ENCODE measurements at places on chromosomes 12 and 14.

GRCh38 chr12:110253176-110253575 lies 27.9 kb upstream of the ATP2A2 start:
- DNase-seq = no peak

DNA sequence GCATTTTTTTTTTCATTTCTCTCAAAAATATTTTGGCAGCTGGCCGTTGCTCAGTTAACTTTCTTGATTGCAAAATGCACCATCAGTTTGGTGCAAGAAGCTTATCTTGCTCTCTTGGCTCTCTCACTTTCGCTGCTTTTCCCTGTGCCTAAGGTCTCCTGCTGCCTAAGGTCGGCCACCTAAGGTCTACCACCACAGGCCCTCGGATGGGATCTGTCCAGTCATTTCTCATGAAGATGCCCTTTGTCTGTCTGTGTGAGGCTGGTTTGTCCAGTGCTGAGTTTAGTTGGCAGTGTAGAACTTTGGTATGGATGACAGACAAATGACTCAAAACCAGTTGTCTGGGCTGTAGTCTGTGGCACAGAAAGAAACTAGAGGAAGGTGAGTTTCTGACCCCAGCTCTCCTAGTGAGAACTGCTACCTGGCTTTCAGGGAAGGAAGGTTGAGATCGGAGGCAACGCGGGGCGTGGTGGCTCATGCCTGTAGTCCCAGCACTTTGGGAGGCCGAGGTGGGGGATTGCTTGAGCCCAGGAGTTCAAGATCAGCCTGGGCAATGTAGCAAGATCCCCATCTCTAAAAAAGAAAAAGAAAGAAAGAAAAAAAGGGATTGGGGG lies 2.6 kb downstream of the MLXIP start:
- DNase-seq = peak; percentile 35

DNA sequence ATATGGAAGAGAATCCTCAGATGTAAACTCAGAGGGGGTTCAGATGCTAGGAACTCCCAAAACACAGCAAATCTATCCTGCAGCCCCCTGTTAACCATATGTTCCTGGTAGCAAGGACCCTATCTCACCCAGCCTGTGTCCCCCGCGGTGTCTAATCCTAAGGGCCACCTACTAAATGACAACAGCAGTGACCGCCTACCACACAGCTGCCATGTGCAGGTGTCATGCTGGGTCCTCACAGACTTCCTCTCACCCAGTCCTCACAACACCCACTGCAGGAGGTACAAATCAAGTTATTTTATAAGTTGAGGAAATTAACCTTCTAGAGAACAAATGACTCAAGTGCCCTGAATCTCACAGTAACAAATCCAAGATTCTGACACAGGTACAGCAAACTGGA lies 73.9 kb downstream of the ITPK1 start:
- no peak for DNase-seq

DNA sequence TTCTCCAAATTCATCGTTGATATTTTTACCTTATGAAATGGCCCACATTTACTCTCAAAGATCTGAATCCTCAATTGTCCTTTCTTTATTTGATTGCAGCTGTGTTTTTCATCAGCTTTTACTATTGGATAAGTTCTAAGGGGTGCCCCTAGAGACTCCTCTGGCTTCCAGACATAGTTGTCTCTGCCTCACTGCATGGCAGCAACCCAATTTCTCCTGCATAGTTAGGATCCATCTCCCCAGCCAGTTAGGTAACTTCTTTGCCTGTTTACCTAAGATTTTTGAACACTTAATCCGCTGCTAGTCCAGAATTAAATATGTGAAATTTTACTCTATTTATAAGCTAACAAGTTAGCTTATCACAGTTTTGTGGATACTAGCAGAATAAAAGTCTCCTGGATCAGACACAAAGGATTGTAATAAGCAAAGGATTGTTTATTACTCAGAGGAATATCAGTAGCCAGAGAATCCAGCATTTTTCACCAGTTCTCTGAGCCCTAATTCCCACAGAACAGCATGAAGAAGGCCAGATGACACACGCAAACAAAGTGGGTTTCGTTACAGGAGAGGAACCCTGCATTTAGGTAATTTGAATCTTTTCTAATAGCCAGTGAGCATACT lies 101.1 kb downstream of the BBS10 start:
- no peak for DNase-seq

GRCh38 chr12:98345308-98345876 lies 170.0 kb upstream of the TMPO start:
- DNase-seq = no peak

DNA sequence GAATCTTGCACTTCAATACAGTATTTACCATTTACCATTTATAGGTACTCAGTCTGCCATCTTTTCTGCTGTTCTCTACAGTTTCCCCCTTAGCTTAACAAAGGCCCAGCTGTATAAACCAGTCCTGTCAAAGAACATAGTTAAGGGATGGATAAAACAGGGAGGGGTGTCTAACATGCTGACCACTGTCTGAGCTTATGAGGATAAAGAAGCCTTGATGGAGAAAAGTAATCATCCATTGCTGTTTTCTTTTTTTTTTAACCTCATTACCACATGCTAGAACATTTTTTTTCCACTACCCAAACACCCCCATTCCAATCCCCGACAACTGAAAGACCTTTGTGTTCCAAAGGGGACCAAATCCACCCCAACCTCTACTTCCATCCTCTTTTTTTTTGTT lies 39.9 kb downstream of the SOX5 start:
- DNase-seq = no peak

- DNase-seq = no peak
Measured at GRCh38 chr12:89994911-89995310, 286.3 kb upstream of the ATP2B1 start.

GRCh38 chr14:56313789-56314188 lies 195.6 kb downstream of the PELI2 start:
- DNase-seq = no peak

DNA sequence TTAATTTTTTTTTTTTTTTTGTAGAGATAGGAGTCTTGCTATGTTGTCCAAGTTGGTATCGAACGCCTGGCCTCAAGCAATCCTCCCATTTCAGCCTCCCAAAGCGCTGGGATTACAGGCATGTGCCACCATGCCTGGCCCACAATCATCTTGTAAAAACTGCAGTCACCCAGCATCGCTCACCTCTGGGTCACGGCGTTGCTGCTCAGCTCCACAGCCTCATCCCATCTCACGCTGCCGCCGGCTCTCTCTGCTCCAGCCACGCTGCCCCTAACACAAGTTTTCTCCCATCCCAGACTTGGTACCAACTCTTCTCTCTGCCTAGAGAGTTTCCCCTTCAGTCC lies 69.2 kb downstream of the MAP1LC3B2 start:
- no peak for DNase-seq

DNA sequence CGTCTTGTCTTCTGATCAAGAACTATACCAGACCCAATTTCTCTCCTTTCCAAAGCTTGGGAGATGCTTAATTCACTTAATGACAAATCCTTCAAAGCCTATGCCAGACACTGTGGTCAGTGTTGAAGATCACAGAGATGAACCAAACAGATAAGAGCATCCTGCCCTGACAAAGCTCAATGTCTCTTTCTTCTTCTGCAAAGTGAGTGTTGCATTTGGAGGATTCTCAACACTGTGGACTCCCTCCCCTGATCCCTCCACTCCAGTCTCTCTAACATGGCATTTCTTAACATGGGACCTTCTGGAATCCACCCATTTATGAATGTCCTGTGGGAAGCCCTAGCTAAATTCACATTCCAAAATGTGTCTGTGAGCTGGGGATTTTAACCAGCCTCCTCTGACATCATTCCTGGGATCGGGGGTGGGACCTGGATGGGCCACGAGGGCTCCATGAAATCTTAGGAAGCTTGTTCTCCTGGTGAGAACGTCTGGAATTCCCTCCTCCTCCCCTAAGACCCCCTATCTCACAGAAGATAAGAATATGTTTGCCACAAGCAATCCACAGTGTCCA lies 20.3 kb downstream of the SYNE3 start:
- peak; percentile 3 for DNase-seq

DNA sequence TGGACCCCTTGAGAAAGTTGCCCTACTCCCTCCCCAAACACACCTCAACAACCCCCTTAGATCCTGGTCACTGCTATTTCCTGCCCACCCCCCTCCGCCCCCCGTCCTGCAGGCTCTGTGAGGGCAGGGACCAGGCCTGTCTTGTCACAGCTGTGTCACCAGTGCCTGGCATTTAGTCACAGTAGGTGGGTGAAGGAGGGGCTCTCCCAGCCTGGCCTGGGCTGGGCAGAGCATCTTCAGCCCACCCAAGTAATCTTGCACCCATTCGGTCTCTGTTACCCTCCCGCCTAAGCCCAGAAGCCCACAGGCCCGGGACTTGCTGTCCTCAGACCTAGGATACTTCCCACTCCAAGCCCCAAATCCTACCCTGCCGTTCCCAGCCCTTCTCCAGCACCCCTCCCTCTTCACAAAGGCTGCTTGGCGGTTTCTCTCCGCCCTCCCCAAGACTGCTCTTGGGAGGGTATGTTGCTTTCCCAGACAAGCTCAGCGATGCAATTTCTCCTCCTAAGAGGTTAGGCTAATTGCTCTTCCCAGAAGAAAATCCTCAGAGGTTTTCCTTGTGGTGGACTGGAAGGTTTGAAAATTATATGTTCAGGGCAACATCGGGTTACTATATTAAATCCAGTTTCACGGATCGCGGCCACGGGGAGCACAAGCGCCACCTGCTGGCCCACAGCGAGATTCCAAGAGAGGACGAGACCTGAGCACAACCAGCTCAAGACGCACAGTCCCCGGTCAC lies 50.8 kb upstream of the ZFP36L1 start:
- no peak for DNase-seq
